ENCODE measurements at places on chromosomes 12 and 14.

DNA sequence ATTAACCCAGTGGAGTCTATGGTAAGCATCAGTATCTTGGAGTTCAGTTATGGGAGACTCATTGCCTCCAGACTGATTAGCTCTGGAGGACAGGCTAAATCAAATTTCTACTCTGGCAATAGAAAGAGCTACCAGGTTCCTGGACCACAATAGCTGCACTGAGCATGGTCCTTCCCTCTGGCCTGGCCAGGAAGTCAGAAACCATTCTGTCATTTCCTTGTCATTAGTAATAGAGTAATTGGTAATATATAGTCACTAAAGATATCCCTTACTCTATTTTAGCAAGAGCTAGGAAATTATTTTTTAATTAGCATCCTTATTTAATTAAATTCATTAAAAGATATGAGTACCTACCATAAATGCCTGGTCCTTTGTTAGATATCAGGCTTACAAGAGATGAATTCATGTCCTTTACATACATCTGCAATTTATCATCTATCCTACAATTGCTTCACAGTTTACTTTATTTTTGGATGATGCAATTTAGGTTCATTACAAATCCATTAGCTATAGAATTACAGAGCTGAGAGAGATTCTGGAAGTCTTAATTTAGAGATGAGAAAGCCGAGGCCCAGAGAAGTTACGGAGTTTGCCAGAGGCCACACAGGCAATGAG is 23.7 kb upstream of the TDRD9 start:
- DNase-seq = no peak

GRCh38 chr14:20618271-20618749 is 23.2 kb downstream of the OR6S1 start:
- DNase-seq = no peak

DNA sequence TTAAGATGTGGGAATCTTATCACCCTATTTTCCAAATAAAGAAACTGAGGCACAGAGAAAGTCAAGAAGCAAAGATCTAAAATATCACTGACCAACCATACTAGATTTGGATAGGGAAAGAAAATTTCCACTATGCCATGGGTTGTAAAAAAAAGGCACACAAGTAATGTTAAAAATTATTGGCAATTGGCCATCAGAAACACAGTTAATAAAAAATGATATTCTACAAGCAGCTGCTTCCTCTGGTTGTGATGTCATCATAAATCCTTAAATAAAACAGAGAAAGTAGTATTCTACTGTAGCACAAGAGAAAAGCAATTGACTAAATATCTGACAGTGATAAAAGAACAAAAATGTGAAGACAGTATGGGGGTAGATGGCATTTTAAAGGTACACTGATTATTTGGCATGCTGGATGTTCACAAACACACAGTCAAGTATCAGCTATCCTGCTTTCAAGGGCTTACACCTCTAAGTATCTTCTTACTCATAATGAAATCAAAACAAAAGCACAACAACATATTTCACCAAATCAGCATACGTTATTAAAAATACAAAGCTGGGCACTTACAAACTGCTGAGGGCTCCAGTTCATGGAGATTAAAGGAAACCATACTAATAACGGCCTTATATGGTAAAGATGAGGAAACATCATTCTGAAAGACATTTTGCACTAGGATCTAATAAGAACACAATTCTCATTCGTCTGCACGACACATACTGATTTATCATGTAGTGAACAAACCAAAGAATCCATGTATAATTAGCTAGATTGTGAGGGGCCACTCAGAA is 45.7 kb downstream of the CORO1C start:
- no peak for DNase-seq

- no peak for DNase-seq
These were observed 2.1 kb upstream of the GPR132 start for GRCh38 chr14:105067140-105067968.

DNA sequence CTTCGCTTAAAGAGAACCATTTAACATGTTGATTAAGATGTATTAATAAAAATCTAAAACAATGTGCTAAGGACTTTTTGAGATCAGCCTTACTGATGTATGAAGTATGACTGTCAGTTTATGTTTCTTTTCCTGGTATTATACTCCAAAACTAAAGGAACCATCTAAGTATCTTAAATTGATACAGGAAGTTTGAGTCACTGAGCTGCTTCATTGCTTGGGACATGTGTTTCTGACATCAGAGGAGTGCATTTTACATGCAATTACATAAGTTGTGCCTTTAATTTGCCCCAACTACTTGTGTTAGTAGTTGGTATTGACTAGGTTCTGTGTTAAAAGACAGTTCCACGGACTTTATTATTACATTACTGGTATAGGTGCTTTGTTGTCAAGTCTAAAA is 50.9 kb downstream of the PROX2 start:
- DNase-seq = no peak

GRCh38 chr12:25935355-25936144 is 22.9 kb upstream of the RASSF8 start:
- no peak for DNase-seq

- no peak for DNase-seq
These were observed 389.8 kb downstream of the NUAK1 start for GRCh38 chr12:105748806-105749600.

- DNase-seq = no peak
These were observed 11.4 kb downstream of the PACS2 start for GRCh38 chr14:105325716-105326567.

GRCh38 chr12:93583627-93584392 is 11.3 kb downstream of the SOCS2 start:
- DNase-seq = no peak

DNA sequence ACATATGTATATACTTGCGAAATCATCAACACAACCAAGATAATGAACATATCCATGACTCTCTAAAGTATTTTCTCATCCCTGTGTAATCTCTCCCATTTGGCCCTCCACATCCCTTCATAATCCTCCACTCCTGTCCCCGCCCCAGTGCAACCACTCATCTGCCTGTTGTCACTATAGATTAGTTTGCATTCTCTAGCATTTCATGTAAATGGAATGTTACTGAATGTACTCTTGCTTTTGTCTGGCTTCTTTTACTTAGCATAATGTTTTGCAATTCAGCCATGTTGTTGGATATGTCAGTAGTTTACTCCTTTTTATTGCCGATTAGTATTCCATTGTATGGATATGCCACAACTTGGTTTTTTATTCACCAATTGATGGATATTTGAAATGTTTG is 99.1 kb downstream of the BICD1 start:
- no peak for DNase-seq

DNA sequence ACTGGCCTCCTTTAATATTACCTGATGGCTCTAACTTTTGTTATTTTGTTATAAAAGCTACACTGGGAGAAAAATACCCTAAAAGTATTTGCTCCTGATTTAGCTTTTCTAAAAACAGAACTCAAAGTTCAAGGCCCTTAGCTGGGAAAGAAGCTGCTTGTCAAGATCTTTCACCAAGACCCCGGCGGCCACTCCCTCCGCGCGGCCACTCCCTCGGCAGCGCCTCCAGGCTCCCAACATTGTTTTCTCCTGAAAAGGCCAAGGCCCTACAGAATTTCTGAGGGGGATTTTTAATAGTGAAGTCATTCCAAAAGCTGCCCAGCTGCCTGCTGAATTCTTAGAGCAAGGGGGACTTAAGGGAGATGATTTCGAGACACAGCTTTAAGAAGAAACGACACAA is 96.4 kb downstream of the NTN4 start:
- DNase-seq = no peak

DNA sequence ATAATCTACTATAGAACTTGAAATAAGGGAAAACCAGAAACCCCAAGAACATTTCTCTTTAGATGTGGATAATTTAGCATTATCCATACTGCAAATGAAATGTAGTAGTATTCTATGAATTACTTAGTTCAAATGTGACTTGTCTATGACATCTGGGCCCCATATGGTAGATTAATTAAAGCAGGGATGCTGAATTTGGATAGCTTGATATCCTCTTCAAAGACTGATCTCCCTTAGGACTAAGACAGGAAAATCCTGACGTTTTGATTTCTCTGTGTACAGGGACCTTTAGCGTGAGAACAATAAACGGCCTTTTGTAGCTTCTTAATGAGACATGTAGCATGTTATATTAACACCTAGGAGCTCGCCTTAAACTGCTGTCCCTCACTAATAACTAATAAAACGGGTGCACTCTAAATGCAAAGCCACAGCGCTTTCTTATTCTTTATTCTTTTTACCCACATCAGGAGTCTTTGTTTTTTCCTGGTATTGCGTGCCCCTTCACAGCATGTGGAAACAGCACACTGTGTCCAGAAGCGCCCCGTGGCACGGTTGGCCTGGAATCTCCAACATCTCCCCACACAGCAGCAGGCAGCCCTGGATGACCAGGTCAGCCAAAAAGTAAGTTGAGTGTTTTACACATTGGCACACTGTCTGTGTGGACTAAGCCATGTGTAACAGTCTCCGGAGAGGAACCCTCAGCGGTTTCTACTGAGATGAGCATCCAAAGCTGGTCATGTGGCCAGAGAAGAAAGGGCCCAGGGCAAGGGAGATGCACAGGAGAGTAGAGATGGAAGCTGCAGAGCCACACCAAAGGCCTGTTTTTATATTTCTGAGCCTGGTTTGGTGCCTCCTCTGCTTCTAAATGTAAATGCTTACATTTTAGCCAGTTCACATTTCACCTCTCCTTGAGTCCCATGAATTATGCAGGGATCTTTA is 93.1 kb downstream of the SRGAP1 start:
- DNase-seq = no peak

GRCh38 chr12:2759733-2760132 is 35.0 kb upstream of the FKBP4 start:
- DNase-seq = no peak

- DNase-seq = no peak
These were observed 113.4 kb downstream of the ZNF664 start for GRCh38 chr12:124086299-124086898.

DNA sequence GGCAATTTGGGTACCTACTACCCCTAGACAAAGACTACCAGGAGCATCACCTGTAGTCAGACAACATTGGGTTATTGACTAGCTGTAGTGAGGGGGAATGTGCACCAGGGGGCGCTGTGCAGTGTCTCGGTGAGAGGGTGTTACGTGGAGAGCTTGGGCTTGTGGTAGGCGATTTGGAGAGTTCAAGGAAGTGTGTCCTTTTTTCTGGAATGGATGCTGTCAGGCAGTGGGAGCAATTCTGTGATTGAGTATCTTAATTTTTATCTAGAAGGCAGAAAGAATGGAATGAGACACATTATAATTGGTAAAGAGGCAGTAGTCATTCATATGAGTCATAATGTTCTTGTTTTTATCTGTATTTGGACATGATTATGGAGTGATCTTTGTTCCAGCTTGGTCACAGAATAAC is 187.7 kb downstream of the GALC start:
- no peak for DNase-seq

GRCh38 chr14:92659765-92660561 is 88.5 kb downstream of the LGMN start:
- DNase-seq = no peak

- DNase-seq = no peak
These were observed 38.9 kb upstream of the LIMA1 start for GRCh38 chr12:50322206-50322605.

GRCh38 chr12:20426191-20426590 is 57.9 kb downstream of the PDE3A start:
- no peak for DNase-seq

DNA sequence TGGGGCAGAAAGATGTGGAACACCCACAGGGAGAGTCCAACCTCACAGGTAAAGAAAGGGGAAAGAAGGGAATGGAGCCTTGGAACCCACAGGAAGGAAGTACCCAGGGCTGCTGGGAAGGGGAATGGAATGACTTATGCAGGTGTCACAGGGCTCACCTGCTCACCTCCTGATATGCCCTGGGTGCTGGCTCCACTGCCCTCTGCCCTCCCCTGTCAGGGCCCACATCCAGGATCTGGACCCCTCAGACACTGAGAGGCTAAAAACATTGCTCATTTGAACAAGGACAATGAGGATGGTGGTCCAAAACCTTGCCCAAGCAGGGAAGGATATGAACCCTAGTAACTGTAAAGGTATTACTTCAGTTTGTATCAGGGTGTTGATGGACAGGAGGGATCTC is 19.3 kb downstream of the ZBTB39 start:
- DNase-seq = no peak

DNA sequence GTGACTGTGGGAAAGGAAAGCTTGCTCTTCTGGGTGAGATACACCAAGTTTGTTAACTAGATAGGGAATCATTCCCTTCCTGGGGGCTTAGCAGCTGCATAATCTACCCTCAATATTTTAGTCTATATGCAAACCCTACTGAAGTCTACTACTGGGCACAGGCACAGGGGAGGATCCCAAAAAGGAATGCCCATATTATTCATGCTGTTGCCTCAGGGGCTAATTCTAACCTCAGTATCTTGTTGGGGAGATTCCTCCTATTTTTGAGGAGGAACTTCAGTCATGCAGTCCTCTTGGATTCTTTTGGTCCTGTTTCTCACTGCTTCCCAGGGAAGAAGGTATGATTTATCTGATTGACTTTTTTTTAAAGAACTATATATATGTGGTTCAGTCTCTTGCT is 58.9 kb upstream of the ANKS1B start:
- no peak for DNase-seq

GRCh38 chr12:94815958-94816357 is 165.6 kb upstream of the TMCC3 start:
- DNase-seq = no peak

DNA sequence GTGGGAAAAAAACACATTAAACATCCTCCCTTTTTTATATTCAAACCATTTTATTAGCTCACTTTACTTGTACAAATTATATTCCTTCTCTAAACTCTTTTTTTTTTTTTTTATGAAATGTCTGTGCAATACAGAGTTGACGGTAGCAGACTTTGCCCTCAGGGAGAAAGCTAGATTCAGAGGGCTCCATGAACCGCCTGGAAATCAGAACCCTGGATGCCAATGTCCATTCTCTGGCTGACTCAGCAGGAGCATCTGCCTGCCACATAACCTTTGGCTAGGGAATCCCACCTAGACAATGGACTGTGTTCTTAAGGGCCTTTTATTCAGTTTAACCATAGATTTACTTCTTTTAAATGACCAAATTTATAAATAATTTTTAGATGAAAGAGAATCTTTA is 467.0 kb downstream of the MDGA2 start:
- DNase-seq = no peak

GRCh38 chr12:62113366-62114011 is 146.7 kb upstream of the USP15 start:
- no peak for DNase-seq

- no peak for DNase-seq
These were observed 449.3 kb downstream of the MED13L start for GRCh38 chr12:115828168-115828567.

- DNase-seq = no peak
These were observed at the start of gene AHNAK2 for GRCh38 chr14:104977681-104978653. Gene AHNAK2, minus strand, starts transcription at chr14:104978374. Its CDS starts 137 bp downstream, at chr14:104978237.

DNA sequence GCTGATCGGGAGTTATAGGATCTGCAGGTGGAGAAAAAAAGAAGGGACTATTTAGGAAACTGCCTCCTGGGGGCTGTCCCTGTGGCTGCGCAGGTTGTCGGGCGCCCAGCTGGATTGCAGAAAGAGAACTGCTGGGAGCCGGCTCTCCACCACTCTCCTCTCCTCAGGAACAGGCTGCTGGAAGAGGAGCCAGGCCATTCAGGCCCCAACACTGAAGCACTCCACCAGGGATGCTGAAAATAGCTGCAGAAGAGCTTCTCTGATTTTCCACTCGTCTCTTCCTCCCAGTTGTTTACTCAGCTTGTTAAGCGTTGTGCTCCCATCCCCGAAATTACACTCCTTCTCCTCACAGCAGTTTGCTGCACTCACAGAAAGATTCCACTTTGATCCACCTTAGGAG is 347.3 kb downstream of the GLT1D1 start:
- peak; percentile 86 for DNase-seq

Data from NCI-H187 treated with DMSO at 0.1 percent for 48 hours (cell line).